SJCRH30 (cell line): ENCODE measurements at places on chromosomes 4 and X. TPM values are rescaled to one million over a fixed set of nuclear protein-coding genes. Genes with fewer than 3 reads are reported as not detected.

DNA sequence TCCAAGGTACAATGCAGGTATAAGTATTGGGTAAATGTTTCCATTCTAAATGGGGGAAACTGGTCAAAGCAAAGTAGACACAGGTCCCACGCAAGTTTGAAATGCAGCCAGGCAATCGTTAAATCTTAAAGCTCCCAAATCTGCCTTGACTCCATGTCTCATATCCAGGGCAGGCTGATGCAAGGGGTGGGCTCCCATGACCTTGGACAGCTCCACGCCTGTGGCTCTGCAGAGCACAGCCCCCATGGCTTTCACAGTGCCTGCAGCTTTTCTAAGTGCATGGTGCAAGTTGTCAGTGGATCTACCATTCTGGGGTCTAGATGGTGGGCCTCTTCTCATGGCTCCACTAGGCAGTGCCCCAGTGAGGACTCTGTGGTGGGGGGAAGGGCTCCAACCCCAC is 436.4 kb downstream of the DMD start:
- DNase-seq, result no peak

- DNase-seq, result no peak
These were observed 260.5 kb upstream of the FAT1 start for GRCh38 chr4:186984105-186984644.

DNA sequence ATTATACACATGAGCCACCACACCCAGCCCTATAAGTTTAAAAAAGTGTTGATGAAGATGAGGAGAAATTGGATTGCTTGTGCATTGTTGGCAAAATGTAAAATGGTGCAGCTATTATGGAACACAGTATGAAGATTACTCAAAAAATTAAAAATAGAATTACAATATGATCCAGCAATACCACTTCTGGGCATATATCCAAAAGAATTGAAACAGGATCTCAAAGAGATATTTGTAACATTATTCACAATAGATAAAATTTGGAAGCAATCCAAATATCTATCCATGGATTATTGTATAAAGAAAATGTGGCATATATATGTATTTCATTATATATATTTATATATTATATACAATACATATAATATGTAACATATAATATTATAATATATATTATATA is 515.6 kb upstream of the GNPDA2 start:
- DNase-seq, result no peak

DNA sequence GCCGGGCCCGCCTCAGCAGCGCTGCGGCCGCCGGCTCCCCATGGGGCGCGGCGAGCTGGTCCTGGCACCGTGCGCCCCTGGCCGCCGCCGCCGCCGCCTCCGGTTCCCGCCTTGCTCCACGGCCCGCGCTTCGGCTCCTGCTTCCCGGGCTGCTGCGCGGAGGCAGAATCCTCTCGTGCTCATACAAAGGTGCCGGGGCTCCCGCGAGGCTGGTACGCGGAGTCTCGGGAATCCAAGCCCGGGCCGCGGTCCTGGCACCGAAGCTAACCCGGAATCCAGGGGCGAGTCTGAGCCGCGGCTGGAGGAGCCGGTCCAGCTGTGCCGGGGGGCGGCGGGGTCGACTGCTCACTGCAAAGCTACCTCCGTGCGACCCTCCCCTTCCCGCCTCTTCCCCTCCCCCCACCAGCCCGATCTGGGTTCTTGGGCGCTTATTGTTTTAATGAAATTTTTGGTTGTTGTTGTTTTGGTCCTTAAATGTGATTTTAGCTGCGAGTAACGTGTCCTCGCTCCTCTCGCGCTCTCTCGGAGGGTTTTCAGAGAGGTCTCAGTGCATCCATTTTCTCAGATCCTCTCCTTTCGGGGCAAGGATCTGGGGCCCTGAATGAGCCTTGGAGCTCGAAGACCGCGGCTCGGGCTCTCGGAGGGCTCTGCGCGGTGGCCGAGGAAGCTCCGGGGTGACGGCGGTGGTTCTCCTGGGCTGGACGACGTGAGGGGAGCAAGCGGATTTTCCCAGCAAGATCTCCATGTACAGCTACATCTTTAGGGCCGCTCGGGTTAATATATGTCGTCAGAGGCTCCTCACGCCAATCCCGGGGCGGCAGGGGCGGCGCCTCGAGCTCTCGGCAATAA is at the start of gene HAND2:
Gene HAND2 (minus strand): TSS at position 753 of the 849 bp plus-strand sequence. CDS start 940 bp downstream, outside the sequence.
- peak; percentile 75 for DNase-seq

DNA sequence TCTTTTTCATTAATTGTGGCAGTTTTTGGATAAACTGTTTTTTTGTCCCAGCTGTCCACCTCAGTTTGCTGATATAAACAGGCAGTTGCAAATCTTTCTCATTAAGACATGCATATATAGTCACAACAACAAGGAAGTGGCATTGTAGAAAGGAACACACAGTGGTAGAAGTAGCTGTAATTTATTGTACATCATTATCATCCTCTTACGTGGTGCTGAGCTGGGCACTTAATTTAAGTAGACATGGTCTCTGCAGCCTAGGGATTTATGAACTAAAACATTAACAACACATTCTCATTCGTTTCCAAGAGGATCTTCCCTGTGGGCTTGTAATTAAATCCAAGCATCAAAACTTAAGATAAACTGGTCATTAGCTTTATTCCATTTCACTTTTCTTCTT is 500.2 kb downstream of the INPP4B start:
- no peak for DNase-seq

DNA sequence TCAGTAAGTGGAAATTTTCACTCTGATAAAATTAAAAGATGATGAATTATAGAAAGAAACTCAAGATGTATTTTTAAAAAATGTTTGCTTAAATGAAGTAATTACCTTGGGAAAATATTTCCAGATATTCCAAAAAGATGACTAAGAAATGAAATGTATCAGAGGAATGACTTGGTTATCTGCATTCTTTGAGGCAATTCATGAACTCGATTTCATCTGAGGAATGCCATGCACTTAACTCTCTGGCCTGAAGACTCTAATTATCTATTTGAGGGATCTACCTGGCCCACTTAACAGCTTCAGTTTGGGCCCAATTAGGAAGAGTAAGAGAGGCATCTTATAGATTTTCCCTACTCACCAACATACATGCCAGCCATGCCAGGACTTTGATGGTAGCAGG is 182.3 kb downstream of the INPP4B start:
- no peak for DNase-seq

DNA sequence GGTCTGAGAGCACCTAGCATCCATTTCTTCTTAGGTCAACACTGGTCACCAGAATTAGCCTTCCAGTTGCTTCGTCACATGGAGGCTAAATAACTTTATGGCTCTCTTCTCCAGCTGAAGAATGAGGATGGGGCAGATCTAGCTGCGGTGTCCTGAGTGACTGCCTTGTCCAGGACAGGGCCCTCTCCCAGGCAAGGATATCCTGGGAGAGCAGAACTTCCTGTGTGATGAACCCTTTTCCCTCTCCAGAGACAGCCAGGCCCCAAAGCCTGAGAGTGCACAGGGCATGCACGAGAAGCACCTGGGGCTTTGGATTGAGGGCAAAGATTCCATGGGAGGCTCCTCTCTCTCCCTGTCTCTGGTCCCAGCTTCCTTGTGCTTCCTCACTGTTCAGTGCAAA is 108.2 kb upstream of the MAMLD1 start:
- no peak for DNase-seq

GRCh38 chr4:163343604-163344146 is at the start of gene NPY5R:
NPY5R (plus strand) TSS chr4:163343892; CDS start chr4:163350274, 6,382 bp downstream.
- DNase-seq, result no peak

GRCh38 chrX:2965965-2966364 is 36.8 kb upstream of the ARSD start:
- DNase-seq, result no peak

DNA sequence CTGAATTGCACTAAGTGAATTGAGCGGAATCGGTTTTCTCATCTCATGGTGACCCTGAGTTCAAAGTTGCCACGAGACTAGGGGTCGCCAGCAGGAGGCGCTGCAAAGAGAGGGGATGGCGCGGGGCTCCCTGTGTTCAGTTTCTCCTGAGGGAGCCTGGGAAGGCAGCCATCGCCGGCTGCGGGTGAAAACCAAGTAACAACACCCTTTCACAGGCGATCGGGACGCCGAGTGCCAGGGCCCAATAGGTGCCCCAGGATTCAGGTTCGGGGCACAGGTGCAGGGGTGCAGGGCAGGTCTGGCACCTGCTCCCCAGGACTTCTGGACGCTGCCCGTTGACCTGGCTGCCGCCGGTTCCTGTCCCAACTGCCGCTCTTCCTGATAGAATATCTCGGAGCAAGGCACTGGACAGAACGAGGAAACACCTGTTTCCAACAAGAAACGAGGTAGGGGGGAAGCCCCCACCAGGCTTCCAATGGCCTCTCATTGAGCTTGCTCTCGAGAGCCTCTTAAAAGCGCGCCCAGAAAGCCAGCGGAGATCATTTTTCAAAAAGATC is 1.1 kb upstream of the FGF16 start:
- DNase-seq, result no peak

DNA sequence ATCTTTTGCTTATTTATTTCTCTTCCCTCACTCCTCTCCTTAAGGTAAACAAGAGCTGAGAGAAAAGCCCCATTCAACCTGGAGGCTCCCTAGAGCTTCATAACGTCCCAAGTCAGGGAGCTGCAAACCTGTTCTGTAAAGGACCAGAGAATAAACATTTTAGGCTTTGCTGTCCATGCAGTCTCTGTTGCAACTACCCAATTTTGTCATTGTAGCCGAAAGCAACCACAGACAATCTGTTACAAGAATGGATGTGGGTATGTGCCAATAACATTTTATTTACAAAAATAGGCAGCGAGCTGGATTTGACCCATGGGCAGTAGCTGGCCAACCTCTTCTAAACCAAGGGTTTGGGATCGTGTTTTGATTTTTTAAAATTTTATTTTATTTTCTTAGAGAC is 71.3 kb upstream of the TBL1X start:
- no peak for DNase-seq

- no peak for DNase-seq
These were observed 20.9 kb downstream of the MAPK10 start for GRCh38 chr4:86338989-86339388.

GRCh38 chrX:118346258-118347094 is 570 bp downstream of the WDR44 start:
- peak; percentile 63 for DNase-seq

GRCh38 chr4:20544645-20545044 is 155.6 kb upstream of the PACRGL start:
- DNase-seq, result no peak

- no peak for DNase-seq
These were observed 119.3 kb downstream of the ASB9 start for GRCh38 chrX:15150586-15150985.

DNA sequence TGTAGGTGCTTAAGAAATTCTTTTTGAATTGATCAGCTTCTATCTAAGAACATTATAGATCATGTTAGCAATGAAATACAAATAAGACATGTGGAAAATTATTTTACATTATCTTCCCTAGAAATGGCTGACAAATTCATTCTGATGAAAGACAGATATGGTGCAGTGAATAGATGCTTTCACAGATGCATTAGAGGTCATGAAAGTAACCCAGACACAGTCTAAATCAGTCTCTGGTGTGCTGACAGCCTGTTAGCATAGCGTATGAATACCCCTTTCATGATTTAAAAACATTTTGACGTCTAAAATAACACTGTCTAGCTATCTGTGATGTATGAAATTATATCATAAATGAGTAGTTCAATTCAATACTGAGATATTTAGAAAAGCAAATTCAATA is 180.9 kb downstream of the UNC5C start:
- DNase-seq, result no peak

DNA sequence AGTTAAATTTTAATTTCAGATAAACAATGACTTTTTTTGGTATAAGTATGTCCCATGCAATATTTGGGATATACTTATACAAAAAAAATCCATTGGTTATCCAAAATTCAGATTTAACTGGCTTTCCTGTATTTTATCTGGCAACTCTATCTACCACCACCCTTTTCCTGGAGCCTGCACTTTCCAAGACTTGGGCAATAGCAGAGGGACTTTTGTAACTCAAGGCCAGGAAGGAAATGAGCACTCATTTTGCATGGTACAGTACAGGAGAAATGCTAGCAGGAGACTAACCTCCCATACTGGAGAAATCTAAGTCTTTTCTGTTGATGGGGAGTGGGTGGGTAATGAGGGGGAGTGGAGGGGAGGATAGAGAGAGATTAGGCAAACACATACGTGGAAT is 37.7 kb upstream of the PLAC1 start:
- no peak for DNase-seq

- no peak for DNase-seq
These were observed 61.2 kb downstream of the ENOX2 start for GRCh38 chrX:130841776-130842175.

- no peak for DNase-seq
These were observed 2.3 kb downstream of the LINC00632 start for GRCh38 chrX:140711894-140712293.

- DNase-seq, result peak; percentile 95
These were observed 7.8 kb downstream of the SERTM2 start for GRCh38 chrX:111519215-111519614.

- no peak for DNase-seq
These were observed 2.0 kb upstream of the ZIC3 start for GRCh38 chrX:137563681-137564651.

GRCh38 chr4:143514497-143514896 is 995 bp downstream of the SMARCA5 start:
- peak; percentile 92 for DNase-seq

- DNase-seq, result no peak
These were observed 11.8 kb downstream of the TBC1D9 start for GRCh38 chr4:140744421-140744820.

DNA sequence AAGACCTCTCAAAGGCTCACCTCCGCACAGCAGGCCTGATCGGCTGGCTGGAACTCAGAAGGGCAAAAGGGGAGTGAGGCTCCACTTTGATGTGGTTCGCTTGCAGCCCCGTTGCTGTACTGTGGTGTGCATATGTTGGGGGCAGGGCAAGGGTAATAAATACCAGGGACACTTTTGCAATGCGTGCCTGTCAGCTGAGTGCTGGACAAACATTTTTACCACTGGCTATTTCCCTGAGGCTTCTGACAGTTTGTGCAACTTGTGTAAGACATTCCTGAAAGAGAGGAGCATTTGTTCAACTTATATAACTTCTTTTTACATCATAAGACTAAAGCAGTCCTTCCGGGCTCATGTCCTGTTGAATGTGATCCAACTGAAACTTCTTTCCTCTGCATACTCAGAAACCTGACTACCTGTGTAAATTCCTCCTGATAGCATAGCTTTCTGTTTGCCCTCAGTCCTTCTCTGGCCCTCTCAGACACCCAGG is 82.3 kb downstream of the SPRY1 start:
- peak; percentile 48 for DNase-seq

Gene LRP2BP
- 0.16 and 0.56 TPM in 2 replicates for total RNA-seq

Gene ARMCX5
- 59.4 and 60.6 TPM in 2 replicates for total RNA-seq

Gene ADAM29
- total RNA-seq, result not detected in 2 replicates

Gene ENPEP
- total RNA-seq, result 0.56 and 1.2 TPM in 2 replicates

Gene CCNB3
- 1.5 and 2.1 TPM in 2 replicates for total RNA-seq

Gene C4orf51
- not detected in 2 replicates for total RNA-seq

Gene CCKAR
- 0.61 and 1.1 TPM in 2 replicates for total RNA-seq
